ENCODE measurements at places on chromosomes 6 and 20.
A peak's percentile ranks its signal among the peaks of the same experiment; 100 is the strongest.

GRCh38 chr20:62567246-62568044, 74.9 kb upstream of the SLCO4A1 start:
- DNase-seq = no peak

DNA sequence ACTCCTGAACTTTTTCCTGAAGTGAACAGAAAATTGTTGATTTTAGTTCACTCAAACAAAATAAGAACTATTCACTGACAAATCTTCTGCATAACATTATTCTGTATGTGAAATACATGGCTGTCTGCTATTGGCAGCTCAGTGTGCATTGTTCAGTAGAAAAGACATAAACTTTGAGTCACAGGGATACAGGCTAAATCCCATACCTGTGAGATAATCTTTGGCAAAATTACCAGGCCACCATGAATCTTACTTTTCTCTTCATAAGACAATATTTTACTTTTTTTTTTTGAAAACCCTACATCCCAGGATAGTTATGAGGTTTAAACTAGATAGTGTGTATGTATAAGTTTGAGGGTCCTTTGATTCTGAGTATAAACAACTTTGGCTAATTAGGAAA, 224.8 kb downstream of the GRM1 start:
- no peak for DNase-seq

DNA sequence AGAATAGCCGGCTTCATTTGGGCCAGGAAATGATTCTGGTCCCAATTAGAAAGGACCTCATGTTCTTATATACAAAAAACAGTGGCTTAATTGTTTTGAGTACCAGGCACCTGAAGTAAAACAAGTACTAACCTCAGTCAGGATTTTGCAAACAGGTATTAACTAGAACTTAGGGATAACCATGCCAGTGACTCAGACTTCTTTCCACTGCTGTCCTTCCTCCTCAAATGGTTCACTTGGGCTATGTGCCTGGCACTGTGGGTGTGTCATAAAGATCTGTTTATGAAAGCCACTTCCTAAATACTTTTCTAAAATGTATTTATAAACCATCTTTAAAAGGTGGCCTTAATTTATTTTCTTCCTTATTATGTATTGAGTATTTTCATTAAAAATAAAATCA, 10.7 kb downstream of the CLDN20 start:
- DNase-seq = peak; percentile 81

GRCh38 chr6:159639721-159640120, 53.3 kb downstream of the SOD2 start:
- no peak for DNase-seq

- DNase-seq = peak; percentile 79
Observed at GRCh38 chr20:9200620-9201019, 131.7 kb downstream of the PLCB4 start.

- no peak for DNase-seq
Observed at GRCh38 chr6:133358574-133359150, 117.5 kb downstream of the EYA4 start.

- peak; percentile 26 for DNase-seq
Observed at GRCh38 chr6:86715676-86716075, 221.7 kb upstream of the HTR1E start.

DNA sequence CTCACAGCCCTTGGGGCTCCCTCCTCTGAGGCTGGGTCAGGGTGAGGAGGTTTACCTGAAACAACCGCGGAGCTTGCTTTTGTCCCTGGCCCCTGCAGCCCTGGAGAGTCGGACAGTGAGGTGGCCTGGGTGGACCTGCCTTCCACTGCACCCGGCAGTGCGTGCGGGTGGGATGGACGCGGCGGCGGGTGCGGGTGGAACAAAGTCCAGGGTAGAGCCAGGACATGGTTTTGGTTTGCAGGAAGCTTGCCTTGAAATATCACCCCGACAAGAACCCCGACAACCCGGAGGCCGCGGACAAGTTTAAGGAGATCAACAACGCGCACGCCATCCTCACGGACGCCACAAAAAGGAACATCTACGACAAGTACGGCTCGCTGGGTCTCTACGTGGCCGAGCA, 27.1 kb downstream of the UCKL1 start:
- DNase-seq = no peak

DNA sequence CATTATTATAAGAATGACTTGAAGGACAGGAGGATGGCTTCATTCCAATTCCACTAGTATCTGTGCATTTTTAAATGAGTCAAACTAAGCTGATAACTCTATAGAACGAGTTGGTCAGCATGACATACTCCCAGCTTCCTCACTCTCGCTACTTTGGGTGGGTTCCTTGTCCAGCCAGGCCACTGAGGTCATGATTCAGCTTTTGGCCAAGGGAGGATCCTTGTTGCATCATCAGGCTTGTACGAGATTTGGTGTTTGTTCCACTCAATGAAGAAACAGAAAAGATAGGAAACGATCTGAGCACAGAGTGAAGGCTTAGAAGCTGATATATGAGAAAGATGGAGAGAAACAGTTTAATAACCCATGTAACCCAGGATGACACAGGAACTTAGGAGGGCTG, 19.8 kb downstream of the NEDD9 start:
- no peak for DNase-seq
